ENCODE measurements at places on chromosomes 11 and 22. TPM values are rescaled to one million over a fixed set of nuclear protein-coding genes. Genes with fewer than 3 reads are reported as not detected.

- DNase-seq = no peak
Observed at GRCh38 chr11:106996691-106997090, 21.6 kb downstream of the GUCY1A2 start.

Gene OTOG
- not detected for total RNA-seq

GRCh38 chr11:73381589-73381988 is 5.4 kb downstream of the RELT start:
- no peak for DNase-seq

DNA sequence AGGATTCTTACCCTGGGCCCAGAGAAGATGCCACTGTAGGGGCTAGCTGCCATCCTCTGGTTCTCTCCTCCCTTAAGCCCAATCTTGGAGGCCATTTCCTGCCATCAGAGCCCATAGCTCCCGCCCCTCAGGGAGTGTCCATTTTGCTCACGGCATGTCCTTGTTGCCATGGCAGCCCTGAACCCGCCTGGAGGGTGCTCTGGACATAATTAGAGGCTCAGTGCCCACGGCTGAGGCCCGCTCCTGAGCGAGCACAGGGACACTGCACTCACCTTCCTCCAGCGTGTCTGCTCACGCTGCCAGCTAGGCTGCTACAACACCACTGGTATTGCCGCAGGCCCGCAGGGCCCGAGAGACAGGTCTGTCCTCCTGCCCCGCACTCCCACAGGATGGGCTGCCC is 11.1 kb upstream of the SUSD2 start:
- DNase-seq = no peak

Gene ANO3
- 6.7 TPM for total RNA-seq

DNA sequence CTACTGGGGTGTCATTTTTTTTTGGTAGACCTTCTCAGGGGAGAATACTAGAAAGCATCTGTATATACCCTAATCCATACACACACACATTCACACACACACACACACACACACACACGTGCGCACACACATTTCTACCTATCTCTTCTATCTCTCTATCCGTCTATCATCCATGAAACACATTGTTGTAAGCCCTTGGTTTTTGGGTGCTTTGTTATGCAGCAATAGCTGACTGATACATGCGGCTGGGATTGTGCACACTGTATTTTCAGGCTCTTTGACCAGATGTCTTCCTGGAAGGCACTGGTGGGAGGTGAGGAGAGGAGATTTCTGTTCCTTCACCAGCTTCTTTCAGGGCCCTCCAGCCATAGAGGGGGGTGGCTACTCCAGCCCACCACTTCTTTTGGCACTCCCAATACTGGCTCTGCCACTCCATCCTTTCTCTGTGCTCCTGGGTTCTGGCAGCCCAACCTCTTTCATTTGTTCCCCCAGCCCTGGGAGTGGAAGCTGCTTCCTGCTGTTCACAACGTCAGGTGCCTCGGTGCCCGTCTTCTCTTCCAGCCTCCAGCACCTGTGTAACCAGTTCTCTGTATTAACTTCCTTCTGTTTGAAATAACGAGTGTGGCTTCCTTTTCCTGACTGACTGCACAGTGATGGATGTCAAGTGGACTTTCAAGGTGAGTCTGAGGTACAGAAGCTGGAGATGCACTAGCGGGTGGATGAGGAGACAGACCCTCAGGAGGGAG is 12.4 kb upstream of the MUC2 start:
- DNase-seq = no peak

Gene KRTAP5-1
- total RNA-seq = not detected

- no peak for DNase-seq
Observed at GRCh38 chr11:27459191-27459590, 13.4 kb downstream of the LGR4 start.

Gene RAB39A
- 47.7 TPM for total RNA-seq
